ENCODE measurements at places on chromosomes 6 and 20.
A peak's percentile ranks its signal among the peaks of the same experiment; 100 is the strongest.

DNA sequence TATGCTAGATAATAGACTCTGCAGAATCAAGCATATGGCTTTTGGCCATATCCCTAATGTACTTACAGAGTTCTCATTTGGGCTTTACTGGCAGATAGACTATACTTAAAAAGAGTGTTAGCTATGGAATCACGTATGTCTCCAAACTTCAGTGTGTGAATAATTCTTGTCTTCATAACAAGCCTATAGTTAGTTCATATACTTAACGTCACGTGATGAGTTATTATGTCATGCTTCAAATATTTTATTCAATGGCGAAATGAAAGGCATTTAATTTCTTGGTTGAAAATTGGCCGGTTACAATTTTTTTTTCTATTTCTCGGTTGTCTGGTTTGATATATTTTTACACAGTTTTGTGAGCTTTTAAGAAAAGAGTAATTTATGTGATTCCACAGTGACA is 62.7 kb downstream of the MEI4 start:
- no peak for DNase-seq

GRCh38 chr6:160428818-160429619 is 80.8 kb downstream of the SLC22A3 start:
- DNase-seq, result no peak

- no peak for DNase-seq
These were observed 7.6 kb downstream of the ACAT2 start for GRCh38 chr6:159769470-159769869.

DNA sequence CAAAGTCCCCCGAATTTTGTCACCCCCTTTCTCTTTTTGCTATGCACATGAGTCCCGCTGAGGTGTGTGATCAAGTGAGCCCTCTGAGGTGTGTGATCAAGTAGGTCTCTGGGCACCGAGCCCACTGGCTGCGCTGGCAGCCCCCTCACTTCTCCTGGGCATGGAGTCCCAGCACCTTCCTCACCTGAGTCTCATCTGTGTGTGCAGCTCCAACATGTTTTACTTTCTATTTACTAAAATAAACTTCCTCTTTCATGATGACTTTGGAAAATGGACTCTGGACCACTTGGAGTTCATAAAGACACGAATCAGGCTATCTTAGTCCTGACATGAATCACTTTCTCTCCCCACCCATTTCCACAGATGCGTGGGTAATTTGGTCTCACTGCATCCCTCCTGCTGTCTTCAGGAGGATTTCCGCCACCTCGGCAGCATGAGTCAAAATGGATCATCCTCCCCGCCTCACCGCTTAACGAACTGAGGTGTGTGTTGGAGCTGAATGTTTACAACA is 39.8 kb downstream of the PRDM1 start:
- DNase-seq, result no peak

- DNase-seq, result no peak
These were observed 75.9 kb upstream of the SYNJ2 start for GRCh38 chr6:157905590-157906342.

DNA sequence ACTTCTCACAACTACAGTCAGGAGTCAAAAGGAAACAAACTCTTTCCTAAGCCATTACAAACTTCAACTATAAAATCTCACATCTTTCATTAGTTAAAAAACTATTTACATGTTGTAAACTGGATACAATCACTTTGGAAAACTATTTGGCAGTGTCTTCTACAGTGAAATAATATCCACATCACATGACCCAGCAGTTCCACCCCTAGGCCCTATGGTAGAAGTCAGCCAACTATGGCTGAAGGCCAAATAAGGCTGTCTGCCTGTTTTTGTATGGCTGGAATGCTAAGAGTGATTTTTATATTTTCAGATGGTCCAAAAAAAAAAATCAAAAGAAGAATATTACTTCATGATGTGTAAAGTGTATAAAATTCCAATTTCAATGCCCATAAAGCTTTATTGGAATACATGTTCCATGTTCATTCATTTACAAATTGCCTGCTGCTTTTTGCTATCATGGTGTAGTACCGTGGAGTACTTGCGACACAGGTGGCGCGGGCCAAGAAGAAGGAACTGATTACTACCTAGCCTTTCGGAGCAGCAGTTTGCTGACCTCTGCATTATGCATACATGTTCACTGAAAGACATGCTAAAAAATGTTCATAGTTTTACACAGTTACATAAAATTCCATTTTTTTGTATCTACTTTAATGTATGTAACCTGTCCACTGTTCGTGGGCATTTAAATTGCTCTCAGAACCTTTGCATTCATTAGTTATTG is 129.0 kb downstream of the KIF16B start:
- DNase-seq, result no peak

- no peak for DNase-seq
These were observed 141.3 kb downstream of the ADGRG6 start for GRCh38 chr6:142443102-142443501.

DNA sequence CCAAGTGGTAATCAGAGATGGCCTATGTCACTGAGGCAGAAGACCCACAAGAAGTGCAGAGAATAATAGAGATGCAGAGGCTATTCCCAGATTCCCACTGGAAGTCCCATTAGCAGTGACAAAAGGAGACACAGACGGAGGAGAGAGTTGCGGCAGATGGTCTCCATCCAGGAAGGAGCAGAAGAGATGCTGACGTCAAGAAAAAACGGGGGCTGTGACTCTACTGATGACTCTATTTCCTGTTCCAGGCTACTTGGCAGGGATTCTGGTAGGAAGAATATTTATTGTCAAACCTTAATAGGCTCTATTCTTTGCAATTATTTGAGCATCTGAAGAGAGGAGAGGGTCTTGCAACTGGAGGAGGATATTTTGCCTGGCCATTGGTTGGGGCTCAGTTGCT is 246.0 kb upstream of the ECI2 start:
- no peak for DNase-seq

DNA sequence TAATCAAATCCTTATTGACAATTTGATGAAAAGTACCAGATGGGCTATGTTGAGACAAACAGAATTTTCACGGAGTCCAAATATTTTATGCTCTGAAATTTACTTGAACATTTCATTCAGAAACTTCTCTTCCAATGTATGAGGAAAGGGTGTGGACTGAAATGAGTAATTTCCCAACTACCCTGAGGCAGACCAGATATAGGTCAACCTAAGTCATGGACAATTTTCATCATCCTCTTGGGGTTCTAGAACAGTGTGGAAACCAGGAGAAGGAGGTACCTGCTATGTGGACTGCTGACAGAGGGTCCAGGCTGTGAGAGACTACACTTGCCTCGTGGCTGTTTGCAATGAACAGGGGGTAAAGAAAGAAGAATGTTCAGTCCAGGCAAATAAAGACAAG is 323.0 kb downstream of the ESR1 start:
- DNase-seq, result no peak

DNA sequence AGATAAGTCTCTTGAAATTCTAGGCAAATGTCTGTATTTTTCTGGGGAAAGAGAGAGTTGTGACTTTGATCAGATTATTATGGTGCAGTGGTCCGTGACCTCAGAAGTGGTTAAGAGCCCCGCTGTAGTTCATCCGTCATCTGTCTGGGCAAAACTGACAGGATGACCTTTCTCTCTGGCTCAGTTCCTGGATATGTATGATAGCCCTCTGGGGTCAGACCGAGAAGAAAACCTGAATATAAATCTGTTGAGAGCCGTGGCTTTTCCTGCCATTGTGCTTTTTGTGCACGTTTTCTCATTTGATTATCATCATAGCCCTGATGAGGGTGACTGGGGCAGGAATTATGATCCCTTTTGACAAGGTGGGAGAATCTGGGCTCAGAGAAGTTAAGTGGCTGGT is 26.5 kb downstream of the GHRH start:
- DNase-seq, result no peak

DNA sequence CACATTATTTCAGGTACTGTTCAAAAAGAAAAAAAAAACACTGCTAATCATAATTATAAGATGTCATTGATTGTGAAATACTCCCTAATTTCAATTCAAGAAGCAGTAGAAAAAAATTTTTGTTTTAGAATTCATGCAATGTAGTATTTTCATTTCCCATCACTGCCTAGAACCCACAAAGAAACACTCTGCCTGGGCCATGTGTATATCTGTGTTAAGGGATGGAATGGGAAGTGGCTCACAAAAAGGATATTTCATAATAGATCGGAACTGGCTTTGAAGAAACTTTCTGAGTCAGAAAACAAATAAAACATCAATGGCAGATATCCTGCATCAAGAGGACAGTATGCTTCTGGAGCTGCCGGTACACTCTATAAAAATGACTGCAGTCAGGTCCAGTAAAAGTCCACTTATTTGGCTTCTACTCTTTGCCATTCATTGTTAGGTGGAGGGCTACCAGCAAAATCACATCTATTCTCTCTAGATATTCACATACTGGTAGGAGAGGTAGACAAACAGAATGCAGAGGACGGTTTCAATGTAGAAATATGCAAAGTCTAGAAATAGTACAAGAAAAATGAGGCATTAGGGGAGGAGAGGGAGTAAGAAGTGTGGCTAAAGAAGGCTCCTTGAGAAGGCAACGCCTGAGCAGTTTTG is 135.0 kb upstream of the TNFAIP3 start:
- DNase-seq, result no peak

DNA sequence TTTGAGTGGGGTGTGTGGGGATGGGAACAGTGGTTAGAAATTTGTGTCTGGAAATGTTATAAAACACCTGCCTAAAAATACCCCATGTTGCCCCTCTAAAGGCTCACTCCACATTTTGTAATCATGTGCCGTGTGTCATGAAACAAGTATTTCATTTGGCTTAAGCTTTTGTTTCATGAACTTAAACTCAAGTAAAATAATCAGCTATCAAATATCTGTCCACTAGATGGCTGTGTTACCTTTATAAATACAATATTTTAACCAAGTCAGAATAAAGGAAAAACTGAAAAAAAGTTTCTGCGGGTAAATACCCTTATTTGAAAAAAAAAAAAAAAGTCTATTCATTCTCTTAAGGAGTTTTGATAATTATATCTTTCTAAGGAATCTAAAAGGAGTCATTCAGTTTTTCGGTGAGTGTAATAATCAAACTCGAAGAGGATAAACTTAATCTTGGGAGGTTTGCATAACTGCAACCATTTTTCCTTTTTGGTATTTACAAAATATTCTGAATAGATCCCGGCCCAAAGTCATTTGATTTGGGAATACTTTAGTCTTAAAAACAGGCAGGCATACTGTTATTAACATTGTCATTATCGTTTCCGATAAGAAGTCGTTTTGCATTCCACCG is 29.9 kb upstream of the MTRF1L start:
- DNase-seq, result peak; percentile 30

- DNase-seq, result no peak
These were observed 10.2 kb upstream of the FOXF2 start for GRCh38 chr6:1379017-1379787.

DNA sequence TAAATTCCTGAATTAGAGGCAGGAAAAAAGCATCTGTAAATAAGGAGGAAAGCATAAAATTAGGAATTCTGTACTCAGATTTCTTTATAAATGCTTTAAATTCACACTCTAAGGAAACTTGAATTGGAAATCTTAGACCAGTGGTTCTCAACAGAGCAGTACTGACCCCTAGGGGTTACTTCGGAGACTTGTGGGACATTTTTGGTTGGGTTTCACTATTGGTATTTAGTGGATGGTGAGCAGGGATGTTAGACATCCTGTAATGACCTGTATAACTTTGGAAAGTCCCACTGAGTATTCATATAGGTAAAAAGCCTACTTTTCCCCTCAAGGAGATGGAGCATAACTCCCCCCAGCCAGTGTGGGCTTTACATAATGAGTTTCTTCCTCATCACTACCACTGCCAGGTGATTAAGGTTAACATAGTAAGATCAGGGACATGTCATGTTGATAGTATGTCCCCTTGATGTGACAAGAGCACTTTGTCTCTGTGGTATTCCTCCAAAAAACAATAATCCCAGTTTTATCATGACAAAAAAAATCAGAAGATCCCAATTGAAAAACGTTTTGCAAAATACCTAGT is 31.0 kb downstream of the GLO1 start:
- DNase-seq, result peak; percentile 17

DNA sequence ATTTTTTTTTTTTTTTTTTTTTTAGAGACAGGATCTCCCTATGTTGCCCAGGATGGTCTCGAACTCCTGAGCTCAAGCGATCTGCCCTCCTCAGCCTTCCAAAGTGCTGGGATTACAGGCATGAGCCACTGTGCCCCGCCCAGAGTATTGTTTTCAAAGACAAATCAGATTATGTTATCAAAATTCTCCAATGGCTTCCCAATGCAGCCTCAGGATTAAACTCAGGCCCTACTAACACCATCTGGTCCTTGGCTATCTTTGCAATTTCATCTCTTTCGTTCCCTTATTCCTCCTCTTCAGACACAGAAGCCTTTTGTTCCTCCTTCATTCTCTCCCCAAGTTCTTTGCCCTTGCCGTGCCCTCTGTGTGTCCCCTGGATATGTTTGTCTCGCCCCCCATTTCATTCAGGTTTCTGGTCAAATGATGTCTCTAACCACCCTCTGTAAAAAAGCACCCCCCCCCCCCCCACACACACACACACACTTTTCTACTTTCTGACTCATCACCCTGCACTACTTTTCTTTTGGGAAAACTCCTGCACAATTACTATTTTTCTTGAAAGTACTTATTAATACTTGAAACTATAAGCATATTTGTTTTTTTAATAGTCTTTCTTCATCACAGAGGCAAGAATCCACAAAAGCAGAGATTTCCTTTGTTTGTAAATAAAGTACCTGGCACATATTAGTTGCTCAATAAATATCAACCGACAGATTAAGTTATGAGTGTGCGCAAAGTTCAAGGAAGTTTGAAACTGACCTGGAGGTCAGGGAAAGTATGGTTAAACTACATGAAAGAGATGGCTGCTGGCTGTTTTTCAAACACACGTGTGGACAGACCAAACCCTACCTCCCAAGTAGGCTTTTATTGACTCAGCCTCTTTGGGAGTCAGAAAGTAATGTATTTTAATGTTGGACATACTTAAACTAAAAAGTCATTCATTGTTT is 16.7 kb downstream of the BTN1A1 start:
- DNase-seq, result no peak

GRCh38 chr20:2122936-2123335 is 21.3 kb downstream of the STK35 start:
- no peak for DNase-seq

- no peak for DNase-seq
These were observed 21.2 kb downstream of the ROS1 start for GRCh38 chr6:117404548-117404947.

GRCh38 chr6:128807577-128807976 is 75.4 kb upstream of the LAMA2 start:
- DNase-seq, result peak; percentile 17

- no peak for DNase-seq
These were observed 220.4 kb upstream of the ZNF217 start for GRCh38 chr20:53814060-53814459.

- DNase-seq, result no peak
These were observed 45.2 kb upstream of the TFAP2A start for GRCh38 chr6:10460096-10460495.

- DNase-seq, result no peak
These were observed 341.7 kb downstream of the CDH26 start for GRCh38 chr20:60299951-60300350.
